Stimulated activated memory B cell treated with anti-CD40 and anti-IgM and Interleukin-4, amounts not matched to agents 10 μg/mL and 1 μg/mL and 100 μg/mL, for 72 hours (primary cell): ENCODE measurements at places on chromosomes 11 and 22.

DNA sequence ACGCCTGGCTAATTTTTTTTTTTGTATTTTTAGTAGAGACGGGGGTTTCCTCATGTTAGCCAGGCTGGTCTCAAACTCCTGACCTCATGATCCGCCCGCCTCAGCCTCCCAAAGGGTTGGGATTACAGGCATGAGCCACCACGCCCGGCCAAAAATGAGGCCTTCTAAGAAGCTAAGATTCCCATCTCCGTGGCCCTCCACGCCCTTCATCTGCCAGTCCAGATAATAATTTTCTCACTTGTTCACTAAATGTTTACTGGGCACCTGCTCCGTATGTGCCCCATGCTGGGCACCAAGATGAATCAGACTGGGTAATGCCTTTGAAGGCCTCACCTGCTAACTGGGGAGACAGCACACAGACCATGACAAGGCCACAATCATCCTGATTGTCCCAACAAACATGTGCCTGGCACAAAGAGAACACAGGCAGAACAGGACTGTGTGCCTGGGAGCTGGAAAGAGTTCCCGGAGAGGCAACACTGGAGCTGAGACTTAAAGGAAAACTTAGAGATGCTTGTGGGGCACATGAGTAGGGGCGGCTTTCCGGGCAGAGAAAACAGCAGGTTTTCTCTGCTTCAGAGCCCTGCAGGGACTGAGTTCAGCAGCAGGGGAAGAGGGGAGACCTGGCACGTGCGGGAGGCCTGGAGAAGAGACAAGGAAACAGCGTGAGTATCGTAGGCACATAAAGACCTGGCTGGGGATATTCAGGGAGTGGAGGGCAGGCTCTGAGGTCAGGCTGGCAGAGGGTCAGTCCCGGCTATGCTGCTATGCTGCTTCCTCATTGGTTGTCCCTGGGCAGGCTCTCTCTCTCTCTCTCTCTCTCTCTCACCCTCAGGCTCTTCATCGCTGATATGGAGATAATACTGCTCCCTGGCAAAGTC, 2.4 kb downstream of the KIAA0930 start:
- ATAC-seq: no peak

- ATAC-seq: no peak
Measured at GRCh38 chr11:117704395-117705100, 92.5 kb downstream of the DSCAML1 start.

DNA sequence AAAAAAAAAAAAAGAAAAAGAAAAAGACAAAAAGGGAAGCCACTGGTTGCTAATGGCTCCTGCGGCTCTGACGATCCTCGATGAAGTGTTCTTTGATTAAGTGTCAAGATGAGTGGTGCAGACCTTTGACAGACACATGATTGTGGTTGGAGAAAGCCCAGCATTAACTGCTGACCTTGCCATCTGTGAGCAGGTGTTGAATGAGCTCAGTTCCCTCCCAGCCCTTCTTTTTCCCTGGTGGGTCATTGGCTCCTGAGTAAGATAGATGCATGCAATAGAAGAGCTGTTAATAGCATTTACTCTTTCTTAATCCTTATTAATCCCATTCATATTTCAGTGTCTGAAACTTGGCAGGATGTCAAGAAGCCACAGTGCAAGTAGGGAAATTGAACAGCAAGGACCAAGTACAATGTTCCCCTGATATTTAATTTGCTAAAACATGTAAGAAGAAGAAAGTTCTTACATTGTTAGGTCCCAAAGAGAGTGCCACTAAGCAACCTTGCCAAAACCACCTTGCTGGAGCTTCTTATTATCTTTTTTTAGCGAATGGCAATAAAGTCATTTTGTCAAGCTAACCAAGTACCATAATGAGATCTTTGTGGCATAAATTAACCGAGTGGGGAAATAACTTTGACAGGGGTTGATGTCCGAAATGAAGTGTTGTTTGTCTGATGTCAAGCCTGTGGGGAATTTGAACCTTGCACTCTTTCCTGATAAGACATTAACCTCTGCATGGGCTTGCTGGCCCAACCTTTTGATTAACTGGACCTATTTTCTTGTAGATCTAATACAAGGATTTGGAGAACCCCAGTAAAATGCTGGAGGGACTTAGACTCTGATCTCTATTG, 113.7 kb downstream of the PTPRJ start:
- ATAC-seq: peak; percentile 84

- ATAC-seq: no peak
Measured at GRCh38 chr11:73961321-73961720, 10.5 kb downstream of the DNAJB13 start.

GRCh38 chr22:17779286-17780115, 5.2 kb upstream of the BID start:
- ATAC-seq: no peak

DNA sequence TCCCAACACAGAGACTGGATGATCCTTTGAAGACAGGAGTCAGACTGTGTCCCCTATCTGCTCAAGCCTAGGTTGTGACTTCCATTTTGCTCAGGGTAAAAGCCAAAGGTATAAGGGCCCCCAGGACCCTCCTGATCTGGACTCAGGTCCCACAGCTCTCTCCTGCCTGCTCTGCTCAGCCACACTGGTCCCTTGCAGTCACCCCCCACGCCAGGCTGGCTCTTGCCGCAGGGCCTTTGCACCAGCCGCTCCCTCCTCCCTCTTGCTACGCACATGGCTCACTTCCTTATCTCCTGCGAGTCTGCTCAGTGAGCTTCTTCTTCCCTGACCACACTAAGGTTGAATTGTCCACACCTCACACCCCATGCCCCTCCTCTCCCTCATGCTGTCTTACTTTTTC, 28.4 kb upstream of the CACNG2 start:
- no peak for ATAC-seq

DNA sequence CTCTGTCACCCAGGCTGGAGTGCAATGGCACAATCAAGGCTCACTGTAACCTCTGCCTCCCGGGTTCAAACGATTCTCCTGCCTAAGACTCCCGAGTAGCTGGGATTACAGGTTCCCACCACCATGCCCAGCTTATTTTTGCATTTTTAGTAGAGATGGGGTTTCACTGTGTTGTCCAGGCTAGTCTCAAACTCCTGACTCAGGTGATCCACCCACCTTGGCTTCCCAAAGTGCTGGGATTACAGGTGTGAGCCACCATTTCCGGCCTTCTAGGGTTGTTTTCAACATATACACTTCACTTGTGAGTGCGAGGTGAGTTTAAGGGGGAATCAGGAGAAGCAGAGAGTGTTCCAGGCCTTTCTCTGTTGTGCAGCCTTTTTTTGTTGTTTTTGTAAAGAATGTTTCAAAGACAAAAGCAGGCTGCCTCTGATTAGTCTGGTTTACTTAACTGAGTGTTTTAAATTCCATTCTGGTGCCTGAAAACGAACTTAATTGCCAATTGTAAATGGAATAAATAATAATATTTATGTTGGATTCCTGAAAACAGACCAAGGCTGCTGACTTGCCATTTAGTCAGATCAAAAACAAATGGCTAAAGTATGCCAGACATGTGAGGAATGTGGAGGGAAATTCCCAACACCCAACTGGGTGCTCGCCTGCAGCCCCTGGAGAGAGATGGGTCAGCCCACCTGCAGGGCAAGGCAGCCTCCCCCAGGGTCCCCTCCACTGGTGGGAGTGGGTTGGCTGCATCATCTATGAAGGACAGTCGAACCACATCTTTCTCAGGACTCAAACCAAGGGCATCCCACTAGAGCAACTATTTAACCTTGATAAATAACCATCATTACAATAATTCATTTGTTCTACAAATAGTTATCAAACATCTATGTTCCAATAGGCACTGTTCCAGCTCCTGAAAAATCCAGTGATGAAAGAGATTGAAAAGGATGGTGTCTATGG, 4.6 kb upstream of the RANGAP1 start:
- ATAC-seq: no peak

- ATAC-seq: no peak
Measured at GRCh38 chr22:30212363-30212995, 34.1 kb downstream of the LIF start.

- peak; percentile 6 for ATAC-seq
Measured at GRCh38 chr11:13338427-13339069, 61.0 kb downstream of the BMAL1 start.

- ATAC-seq: no peak
Measured at GRCh38 chr11:119108857-119109221, 1.7 kb downstream of the C2CD2L start.

DNA sequence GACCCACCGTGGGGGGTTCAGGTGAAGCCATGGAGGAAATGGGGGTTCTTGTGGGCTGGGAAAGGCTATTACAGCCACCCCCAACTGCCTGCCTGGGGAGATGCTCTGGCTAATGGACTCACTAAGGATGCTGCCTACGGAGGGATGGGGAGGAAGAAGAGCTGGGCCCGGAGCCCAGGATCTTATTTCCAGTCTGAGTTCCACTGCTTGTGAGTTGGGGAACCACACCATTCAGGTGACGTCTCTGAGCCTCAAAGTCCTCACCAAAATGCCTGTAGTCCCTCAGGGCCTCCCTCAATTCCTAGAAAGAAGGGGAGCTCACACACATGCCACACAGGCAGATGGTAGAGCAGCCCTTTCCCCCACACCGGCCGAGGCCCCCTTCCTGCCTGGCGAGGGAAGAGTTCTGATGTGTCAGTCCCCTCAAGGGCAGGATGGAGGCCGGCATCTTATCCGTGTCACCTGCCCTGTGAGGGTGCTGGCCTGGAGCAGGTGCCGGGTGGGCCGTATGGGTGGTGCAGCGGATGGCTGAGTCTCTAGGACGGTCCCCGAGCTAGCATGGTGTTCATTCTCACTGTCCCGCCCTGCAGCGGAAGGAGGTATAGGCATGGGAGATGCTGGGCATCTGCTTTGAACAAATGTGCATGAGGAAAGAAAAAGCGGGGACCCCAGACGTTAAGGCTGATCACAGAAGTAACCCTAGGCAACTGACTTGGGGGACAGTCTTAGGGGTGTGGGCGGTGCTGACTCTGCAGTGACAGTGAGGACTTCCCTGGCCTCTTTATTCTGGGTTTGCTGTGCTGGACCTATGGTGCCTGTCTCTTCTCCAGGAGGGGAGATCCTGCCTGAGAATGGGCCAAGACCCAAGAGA, 15.7 kb downstream of the MRGPRF start:
- ATAC-seq: no peak

DNA sequence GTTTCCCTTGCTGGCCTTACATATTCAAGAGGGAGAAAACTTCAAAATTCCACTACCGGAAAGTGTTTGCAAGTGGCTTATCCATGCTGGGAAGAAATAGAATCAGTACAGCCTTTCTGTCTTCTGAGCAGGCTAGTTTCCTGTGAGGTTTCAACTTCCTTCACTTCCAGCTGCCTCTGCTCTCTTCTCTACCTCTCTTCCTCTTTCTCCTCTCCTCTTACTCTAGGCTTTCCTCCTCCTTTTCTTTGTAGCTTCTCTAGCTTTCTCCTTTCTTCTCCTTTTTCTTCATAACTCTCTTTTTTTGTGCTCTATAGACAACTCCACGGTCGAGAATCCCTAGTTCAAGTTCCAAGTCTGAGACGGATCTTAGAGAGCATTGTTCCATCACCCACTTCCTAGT, 421.8 kb downstream of the ETS1 start:
- no peak for ATAC-seq

- ATAC-seq: no peak
Measured at GRCh38 chr11:68383976-68384501, 71.6 kb downstream of the LRP5 start.

- ATAC-seq: no peak
Measured at GRCh38 chr22:35561796-35562526, 21.3 kb downstream of the RASD2 start.

DNA sequence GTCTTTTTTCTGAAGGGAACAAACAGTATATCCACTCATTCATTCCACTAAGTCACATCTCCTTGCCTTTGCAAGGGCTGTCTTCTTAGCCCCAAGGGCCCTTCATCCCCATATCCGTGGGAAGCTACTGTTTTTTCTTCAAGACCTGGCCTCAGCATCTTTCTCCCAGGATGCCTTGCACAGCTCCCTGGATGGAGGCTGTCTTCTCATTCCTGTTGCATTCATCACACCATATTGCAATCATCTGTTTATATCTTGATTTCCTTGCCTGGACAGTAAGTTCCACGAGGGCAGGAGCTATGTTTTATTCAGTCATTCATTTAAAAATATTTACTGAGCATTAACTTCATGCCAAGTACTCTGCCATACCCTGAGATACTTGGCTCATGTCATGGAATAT, 29.3 kb upstream of the NECTIN1 start:
- ATAC-seq: no peak

GRCh38 chr22:46007003-46007847, 30.3 kb upstream of the WNT7B start:
- no peak for ATAC-seq

- ATAC-seq: no peak
Measured at GRCh38 chr22:24500277-24500820, 5.2 kb downstream of the UPB1 start.

GRCh38 chr11:116862185-116862584, 24.8 kb upstream of the APOA1 start:
- ATAC-seq: no peak
